ENCODE measurements at places on chromosomes 7 and 10.

DNA sequence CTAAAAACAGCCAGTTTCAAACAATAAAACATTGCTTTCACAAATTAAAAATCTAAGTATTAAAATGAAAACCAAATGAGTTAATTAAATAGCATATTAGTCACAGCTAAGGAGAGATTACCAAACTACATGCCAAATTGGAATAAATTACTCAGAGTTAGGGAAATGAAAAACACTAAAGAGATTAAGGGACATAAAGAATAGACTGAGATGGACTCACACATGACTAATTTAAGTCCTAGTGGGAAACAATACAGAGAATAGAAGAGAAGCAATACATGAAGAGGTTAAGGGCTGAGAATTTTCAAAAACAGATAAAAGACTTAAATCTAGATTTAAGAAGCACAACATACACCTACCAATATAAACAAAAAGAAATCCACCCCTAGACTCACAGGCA lies 110.6 kb downstream of the ZFAND4 start:
- DNase-seq: no peak

GRCh38 chr7:154911411-154911810 lies 91.5 kb downstream of the PAXIP1 start:
- DNase-seq: no peak

DNA sequence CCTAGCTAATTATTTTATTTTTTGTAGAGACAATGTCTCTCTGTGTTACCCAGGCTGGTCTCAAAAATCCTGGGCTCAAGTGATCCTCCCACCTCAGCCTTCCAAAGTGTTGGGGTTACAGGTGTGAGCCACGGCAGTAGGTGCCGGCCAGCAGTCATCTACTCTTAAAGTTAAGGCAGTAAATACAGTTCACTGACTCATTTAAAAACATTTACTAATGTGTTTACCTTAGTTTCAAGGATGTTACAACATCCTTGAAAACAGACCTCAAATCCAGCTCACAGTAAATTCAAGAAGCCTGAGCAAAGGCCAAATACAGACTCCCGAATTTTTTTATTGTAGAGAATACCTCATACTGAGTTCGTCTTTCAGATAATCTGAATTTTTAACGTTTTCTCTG lies 29.6 kb upstream of the ABCB4 start:
- no peak for DNase-seq

GRCh38 chr10:132585732-132586722 lies 48.4 kb downstream of the INPP5A start:
- no peak for DNase-seq

GRCh38 chr7:150828384-150828783 lies 23.9 kb upstream of the AOC1 start:
- DNase-seq: no peak

DNA sequence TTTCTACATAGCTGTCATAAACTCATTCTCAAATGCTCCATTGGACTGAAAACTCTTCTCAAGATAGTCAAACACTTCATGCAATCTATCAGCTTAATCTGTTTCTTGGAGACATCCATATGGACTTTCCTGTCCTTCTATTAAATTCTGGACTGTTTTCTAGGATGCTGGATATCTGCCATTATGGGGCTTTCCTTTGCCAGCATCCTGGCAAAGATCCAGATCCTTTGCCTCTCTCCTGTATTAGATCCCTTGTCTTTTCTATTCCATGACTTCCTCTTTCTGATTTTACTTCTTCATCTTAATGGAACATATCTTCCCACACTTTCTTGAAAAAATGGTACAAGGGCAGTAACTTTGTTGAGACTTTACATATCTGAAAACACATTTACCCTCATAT lies 35.9 kb upstream of the SKAP2 start:
- DNase-seq: no peak

DNA sequence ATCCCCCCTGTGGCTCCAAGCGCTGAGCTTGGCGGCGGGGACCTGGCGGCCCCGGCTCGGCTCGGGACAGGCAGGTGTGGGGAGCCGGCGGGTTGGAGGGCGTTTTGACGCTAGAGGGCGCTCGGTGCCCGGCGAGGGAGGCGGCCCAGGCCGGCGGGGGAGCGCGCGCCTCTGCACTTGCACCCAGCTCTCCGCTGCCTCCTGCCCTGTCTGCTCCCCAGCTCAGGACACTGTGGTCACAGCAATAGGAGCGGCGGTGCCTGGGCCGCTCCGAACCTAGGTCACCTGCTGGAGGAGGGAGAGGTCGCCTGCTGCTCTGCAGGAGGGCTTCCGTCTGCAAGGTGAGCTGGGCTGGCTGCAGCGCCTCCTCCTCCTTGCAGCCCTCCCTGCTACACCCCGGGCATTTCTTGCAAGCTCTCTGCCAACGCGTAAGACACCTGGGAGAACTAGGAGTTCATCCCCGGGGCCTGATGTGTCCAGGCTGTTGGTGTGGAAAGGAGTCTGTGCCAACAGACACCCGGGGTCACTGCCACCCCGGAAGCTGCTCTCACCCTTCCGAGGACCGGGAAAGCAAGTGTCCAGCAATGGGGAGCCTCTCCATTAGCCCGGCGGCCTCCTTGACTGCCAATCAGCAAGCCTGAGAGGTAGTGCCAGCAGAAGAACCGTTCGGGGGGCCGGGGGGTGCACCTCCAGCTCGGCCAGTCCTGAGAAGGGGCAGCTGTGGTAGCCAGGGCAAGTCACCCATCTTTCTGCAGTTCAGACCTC lies 620.4 kb downstream of the GALNT17 start:
- DNase-seq: no peak

GRCh38 chr10:77062381-77062780 lies 575.2 kb downstream of the KCNMA1 start:
- no peak for DNase-seq

GRCh38 chr7:15199482-15199881 lies 296.9 kb upstream of the DGKB start:
- no peak for DNase-seq

GRCh38 chr7:95330204-95330960 lies 6.0 kb upstream of the PON1 start:
- DNase-seq: no peak

- no peak for DNase-seq
Measured at GRCh38 chr7:47912332-47912731, 35.9 kb downstream of the PKD1L1 start.

- DNase-seq: no peak
Measured at GRCh38 chr10:77392236-77392721, 245.3 kb downstream of the KCNMA1 start.

- no peak for DNase-seq
Measured at GRCh38 chr10:120684226-120684625, 166.9 kb upstream of the WDR11 start.

GRCh38 chr10:113214331-113214730 lies 264.3 kb downstream of the TCF7L2 start:
- DNase-seq: no peak

GRCh38 chr7:70132226-70132851 lies 534.1 kb downstream of the AUTS2 start:
- DNase-seq: no peak

GRCh38 chr10:97503406-97503805 lies 4.7 kb downstream of the UBTD1 start:
- DNase-seq: no peak

DNA sequence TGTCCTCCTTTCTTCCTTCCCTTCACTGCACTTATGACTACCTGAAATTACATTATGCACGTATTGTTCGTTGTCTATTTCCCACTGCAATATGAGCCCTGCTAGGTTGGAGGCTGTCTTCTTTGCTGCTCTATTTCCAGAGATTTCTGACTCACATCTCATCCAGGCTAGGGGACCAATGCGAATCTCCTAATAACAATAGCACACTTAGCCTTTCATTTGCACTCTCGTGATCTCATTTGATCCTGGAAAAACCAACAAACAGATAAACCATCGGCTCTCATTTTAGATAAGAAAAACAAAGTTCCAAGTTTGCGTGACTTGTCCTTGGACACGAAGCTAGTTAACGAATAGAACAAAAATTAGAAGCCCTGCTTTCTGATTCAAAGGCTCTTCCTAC lies 1.4 kb downstream of the ZNF438 start:
- no peak for DNase-seq

DNA sequence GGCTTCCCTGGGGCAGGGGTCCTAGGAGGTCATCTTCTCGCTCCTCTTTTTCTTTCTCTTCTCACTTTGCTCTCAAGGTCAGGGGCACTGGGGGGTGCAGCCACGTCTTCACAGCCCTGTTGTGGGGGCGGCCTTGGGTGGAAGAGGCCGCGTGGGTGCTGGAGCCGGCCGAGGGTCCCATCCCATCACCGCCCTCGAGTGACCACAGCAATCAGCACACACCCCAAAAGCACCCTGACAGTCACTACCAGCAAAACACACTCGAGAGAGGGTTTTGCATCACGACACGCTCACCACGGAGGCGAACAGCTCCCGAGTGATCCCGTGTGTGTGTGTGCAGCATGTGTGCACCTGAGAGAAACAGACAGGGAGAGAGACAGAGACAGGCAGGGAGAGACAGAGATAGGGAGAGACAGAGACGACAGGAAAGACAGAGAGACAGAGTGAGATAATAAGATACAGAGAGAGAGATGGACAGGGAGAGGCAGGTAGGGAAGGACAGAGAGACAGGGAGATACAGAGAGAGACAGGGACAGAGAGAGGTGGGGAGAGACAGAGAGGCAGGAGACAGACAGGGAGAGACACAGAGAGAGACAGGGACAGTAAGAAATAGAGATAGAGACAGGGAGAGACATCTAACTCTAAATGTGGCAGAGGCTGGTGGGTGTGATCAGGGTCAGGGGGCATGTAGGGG lies 100.9 kb downstream of the WDR37 start:
- no peak for DNase-seq

- no peak for DNase-seq
Measured at GRCh38 chr7:15851201-15851600, 164.7 kb upstream of the MEOX2 start.

GRCh38 chr7:1940402-1940786 lies 270.3 kb downstream of the ELFN1 start:
- DNase-seq: peak; percentile 70
